Left ventricle myocardium superior (tissue), 1 donor: ENCODE measurements at places on chromosomes 2 and 18. TPM values are rescaled to one million over a fixed set of nuclear protein-coding genes. Genes with fewer than 3 reads are reported as not detected.

DNA sequence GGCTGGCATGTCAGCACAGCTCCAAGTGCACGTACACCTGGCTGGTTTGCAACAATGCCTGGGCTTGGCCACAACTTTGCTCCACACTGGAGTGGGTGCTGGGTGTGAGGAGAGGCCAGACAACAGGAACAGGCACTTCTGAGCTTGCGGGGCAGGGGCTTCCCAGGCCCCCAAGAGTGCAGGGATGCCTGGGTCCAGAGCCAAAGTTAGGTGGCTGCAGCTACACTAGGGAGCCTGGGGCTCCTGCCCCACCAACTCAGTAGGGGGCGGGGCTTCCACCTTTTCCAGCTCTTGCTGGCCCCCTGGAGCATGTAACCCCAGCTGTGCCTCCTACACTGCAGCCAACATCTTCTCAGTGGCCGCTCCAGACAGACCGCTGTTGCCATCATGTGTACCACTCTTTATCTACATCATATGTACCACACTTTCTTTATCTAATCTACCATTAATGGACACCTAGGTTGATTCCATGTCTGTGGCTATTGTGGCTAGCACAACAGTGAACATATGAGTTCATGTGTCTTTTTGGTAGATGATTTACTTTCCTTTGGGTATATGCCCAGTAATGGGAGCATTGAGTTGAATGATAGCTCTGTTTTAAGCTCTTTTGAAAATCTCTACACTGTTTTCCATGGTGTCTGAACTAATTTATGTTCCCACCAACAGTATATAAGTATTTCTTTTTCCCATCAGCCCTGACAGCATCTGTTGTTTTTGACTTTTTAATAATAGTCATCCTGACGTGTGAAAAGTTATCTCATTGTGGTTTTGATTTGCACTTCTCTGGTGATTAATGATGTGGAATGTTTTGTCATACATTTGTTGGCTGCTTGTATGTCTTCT, 87.9 kb downstream of the ZNF804A start:
- no peak for DNase-seq

GRCh38 chr2:219507581-219508443, 6.5 kb upstream of the ASIC4 start:
- DNase-seq, result no peak

DNA sequence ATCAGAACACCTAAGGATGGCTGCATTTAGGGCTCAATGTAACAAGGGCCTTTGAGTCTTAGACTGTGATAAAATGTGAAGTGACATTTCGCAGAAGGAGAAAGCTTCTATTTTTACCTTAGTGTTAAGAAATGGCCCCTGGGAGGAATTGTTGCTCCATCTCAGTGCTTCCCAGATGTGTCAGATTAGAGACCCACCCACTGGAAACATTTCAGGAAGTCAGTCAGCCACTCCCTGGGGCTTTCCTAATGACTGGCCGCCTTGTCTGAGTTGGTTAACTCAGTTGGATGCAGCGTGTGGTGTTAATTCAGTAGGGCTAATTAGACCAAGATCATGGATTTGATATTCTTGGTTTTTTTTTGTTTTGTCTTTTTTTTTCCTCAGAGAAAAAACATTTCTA, 355.9 kb downstream of the PIK3C3 start:
- DNase-seq, result peak; percentile 37

DNA sequence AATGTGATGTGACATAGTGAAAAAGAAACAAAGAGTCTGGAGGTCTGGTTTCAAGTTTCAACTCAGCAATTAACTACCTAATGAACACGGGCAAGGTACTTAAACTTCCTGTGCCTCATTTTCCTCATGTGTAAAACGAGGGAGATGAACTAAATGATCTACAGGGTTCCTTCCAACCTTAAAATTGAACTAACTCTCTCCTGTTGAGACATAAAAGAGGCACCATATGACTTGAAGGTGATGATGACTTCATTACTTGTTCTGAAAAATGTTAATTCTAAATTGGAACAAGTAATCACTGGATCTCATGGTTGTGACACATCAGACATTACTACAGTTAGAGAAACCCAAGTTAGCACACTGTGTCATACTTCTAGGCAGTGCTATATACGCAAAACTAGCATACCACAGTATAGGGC, 8.9 kb upstream of the REL start:
- DNase-seq, result no peak

The SH3RF3 gene
- total RNA-seq, result 7.4 TPM

The MC2R gene
- not detected for total RNA-seq
